ENCODE measurements at places on chromosomes 13 and 19. TPM values are rescaled to one million over a fixed set of nuclear protein-coding genes. Genes with fewer than 3 reads are reported as not detected.

SHC2 gene
- total RNA-seq, result 8.9 TPM

ZNF552 gene
- 6.1 TPM for total RNA-seq

MEGF8 gene
- total RNA-seq, result 56.5 TPM

CRB3 gene
- 0.25 TPM for total RNA-seq

KLF12 gene
- total RNA-seq, result 62.4 TPM

PRR19 gene
- 3.0 TPM for total RNA-seq

TEX29 gene
- total RNA-seq, result not detected

SPHK2 gene
- total RNA-seq, result 9.6 TPM

RUBCNL gene
- total RNA-seq, result 2.7 TPM

NBEA gene
- total RNA-seq, result 231 TPM

CEACAM16 gene
- total RNA-seq, result not detected

ETV2 gene
- total RNA-seq, result not detected

MAP4K1 gene
- 0.49 TPM for total RNA-seq

NRTN gene
- 0.25 TPM for total RNA-seq

MCEMP1 gene
- total RNA-seq, result not detected

HIPK4 gene
- under 0.01 TPM for total RNA-seq

DNAAF3 gene
- total RNA-seq, result 0.49 TPM

KIR3DL1 gene
- total RNA-seq, result not detected

LILRB2 gene
- 0.25 TPM for total RNA-seq

SHANK1 gene
- total RNA-seq, result 14.5 TPM

CEACAM8 gene
- total RNA-seq, result 0.25 TPM

LILRB5 gene
- total RNA-seq, result 0.25 TPM

OLFM4 gene
- total RNA-seq, result 1.5 TPM

BRSK1 gene
- total RNA-seq, result 81.4 TPM

ZGLP1 gene
- 2.7 TPM for total RNA-seq

CDC34 gene
- 36.4 TPM for total RNA-seq

UGGT2 gene
- 47.2 TPM for total RNA-seq

ZNF90 gene
- 3.0 TPM for total RNA-seq

LILRB1 gene
- under 0.01 TPM for total RNA-seq

NXNL1 gene
- not detected for total RNA-seq

CD33 gene
- total RNA-seq, result not detected

NTF4 gene
- not detected for total RNA-seq

DACH1 gene
- total RNA-seq, result 7.9 TPM

ZNF440 gene
- 14.3 TPM for total RNA-seq

ZNF443 gene
- 11.3 TPM for total RNA-seq
